Ascending aorta (tissue), 2 donors: ENCODE measurements at places on chromosomes 1 and 21.

DNA sequence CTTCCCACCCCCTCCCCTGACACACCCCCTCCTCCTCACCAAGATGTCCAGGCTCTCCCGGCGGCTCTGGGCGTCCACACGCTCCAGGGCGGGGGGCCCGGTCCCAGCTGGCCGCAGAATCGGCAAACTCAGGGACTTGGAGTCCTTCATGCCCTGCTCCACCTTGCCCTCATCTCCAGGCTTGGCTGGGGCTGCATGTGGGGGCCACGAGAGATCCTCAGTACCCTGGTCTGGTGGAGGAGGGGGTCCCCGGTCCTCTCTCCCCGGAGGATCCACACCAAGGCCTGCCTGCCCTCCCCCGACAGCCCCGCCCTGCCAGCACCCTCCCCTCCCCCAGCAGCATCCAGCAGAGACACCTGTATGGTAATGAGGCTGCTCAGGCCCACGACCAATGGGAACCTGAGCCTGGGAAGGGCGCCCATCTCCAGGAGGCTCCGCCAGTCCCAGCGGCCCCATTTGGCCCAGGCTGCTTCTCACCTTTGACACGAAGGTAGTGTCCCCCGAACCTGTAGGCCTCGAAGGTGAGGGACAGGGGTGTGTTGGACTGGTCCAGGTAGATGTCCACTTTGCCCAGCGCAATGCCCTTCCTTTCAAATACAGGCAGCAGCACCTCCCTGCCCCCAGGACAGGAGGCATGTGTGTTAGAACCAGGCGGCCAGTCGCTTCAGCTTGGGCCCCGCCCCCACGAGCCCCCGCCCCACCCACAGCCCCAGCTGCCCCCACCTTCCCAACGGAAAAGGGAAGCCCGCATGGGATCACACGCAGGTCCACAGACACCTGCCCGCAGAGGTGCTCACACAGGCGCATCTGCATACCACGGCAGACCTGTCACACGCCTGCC, 8.2 kb upstream of the TNFRSF25 start:
- DNase-seq, result no peak

GRCh38 chr1:2523191-2523890, 3.1 kb downstream of the PANK4 start:
- DNase-seq, result no peak

DNA sequence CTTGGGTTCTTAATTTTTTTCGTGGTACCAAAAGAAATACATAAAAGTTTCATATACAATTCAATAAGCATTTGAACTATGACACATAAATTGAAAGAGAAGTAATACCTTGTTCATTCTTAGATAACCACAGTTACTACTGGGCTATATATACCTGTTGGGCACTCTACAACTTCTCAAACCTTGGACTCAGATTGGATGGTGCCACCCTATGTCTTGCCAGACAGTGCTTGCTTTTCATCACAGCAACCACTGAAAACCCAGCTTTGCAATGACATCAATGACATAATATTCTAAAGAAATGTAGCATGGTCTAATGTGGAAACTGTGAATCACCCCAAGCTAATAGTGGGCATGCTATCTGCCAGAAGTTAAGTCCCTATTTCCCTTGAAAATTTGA, 62.8 kb upstream of the DPH5 start:
- DNase-seq, result no peak

GRCh38 chr21:20649231-20649630, 349.0 kb upstream of the NCAM2 start:
- no peak for DNase-seq

- no peak for DNase-seq
Measured at GRCh38 chr1:25958465-25958864, 39.4 kb downstream of the PAFAH2 start.

- DNase-seq, result no peak
Measured at GRCh38 chr1:94772230-94772641, 47.9 kb upstream of the SLC44A3 start.

- no peak for DNase-seq
Measured at GRCh38 chr1:117147341-117147831, 25.8 kb upstream of the TRIM45 start.
